Spleen (tissue), 13 donors: ENCODE measurements at places on chromosomes 1 and 21. TPM values are rescaled to one million over a fixed set of nuclear protein-coding genes. Genes with fewer than 3 reads are reported as not detected.
A peak's percentile ranks its signal among the peaks of the same experiment; 100 is the strongest.

DNA sequence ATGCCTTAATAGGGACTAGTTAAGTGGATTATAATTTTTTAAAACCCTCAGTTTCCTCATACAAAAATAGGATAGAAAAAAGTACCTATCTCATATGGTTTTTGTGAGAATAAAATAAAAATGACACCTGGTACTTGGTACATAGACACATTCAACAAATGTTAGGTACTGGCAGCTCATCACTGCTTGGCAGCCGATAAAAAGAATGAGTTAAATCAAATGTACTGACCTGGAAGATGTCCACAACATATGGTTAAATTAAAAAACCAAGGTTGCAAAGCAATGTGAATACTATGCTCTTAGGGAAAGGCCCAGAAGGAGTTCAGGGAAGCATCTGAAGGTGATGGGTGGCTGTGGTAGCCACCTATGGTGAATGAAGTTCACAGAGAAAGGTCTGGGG lies 64.9 kb upstream of the SMYD2 start:
- no peaks in the 10 kb centered on the region for H3K27me3 ChIP-seq
- H3K4me3 ChIP-seq: no peak overlapping the region
- H3K36me3 ChIP-seq: no peaks in the 10 kb centered on the region
- peaks cover 12% of the 10 kb centered on the region for H3K4me1 ChIP-seq

KDF1 gene
- 1.1 TPM for total RNA-seq

- no peak overlapping the region for H3K27ac ChIP-seq
- no peak for DNase-seq
- no peaks in the 10 kb centered on the region for H3K27me3 ChIP-seq
- peaks cover 5% of the 10 kb centered on the region for H3K4me1 ChIP-seq
- no peak overlapping the region for H3K4me3 ChIP-seq
- peaks cover 100% of the 10 kb centered on the region for H3K36me3 ChIP-seq
Observed at GRCh38 chr1:225863167-225863566, 19.0 kb downstream of the TMEM63A start.

TSPAN2 gene
- 7.3 TPM for total RNA-seq

GRCh38 chr1:154940651-154941194 lies 4.2 kb upstream of the PMVK start:
- peaks cover 85% of the 10 kb centered on the region for H3K4me1 ChIP-seq
- H3K27me3 ChIP-seq: no peaks in the 10 kb centered on the region
- peak overlapping the region; percentile 72 for H3K27ac ChIP-seq
- H3K4me3 ChIP-seq: no peak overlapping the region

DNA sequence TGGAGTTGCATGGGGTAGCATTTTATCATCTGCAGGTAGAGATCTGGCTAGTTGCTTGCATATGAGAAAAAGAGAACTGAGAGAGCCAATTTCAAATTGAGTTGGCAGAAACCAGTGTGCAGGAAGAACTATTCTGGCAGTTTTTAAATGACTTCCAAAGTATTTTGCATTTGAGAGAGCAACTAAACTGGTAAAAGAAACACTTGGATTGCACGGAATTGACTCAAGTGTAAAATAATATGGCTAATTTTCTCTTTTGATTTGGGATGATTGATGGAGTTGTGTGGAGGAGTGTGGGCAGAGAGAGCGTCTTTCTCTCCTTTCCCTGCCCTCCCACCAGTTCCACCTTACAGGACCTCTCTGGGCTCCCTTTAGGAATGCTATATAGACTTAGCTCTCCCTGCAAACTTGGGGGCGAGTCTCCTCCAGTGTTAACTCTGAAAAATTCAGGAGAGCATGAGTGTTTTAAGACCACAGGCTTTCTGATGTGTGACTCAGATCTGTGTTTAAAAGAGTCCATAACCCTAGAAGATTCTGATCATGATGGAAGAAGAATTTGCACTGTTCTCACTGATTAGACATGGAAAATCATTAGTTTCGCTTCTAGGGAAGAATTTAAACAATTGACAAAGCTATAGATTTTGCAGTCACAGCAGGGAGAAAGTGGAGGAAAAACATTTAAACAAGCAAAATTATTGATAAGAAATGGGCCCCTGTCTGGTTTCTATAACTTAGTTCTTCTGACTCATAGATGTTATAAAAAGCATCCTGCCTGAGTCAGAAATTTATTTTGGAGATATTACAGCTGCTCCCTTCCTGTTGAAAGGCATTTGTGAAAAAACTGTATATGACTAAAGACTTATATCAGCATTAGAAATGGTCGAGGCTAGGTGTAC lies 24.9 kb upstream of the CTBS start:
- DNase-seq: no peak
- no peaks in the 10 kb centered on the region for H3K36me3 ChIP-seq
- no peaks in the 10 kb centered on the region for H3K27me3 ChIP-seq
- H3K4me3 ChIP-seq: no peak overlapping the region
- no peak overlapping the region for H3K27ac ChIP-seq

AMY2A gene
- 1.2 TPM for total RNA-seq

GRCh38 chr1:2103266-2103900 lies 53.2 kb downstream of the PRKCZ start:
- no peak overlapping the region for H3K27ac ChIP-seq
- H3K4me3 ChIP-seq: no peak overlapping the region
- peaks cover 32% of the 10 kb centered on the region for H3K4me1 ChIP-seq
- H3K36me3 ChIP-seq: peaks cover 30% of the 10 kb centered on the region
- no peak for DNase-seq
